ENCODE measurements at places on chromosomes 5 and 9.

DNA sequence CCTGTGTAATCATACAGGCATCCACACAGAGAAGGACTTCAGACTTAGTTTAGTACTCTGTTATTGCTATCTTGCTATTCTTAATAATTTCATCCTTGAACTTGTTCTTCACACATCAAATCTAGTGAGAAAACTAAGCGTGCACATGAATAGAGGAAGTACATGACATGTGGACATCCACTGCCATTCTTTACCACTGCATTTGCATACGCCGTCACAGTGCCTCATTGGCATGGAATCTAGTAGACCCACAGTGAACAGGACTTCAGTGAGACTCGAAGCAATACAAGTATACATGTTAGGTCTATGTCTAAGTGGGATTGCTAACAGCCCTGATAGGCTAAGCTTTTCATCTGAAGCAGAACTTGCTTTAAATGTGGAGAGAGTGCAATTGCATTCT is 592.1 kb downstream of the TLE4 start:
- DNase-seq: no peak

DNA sequence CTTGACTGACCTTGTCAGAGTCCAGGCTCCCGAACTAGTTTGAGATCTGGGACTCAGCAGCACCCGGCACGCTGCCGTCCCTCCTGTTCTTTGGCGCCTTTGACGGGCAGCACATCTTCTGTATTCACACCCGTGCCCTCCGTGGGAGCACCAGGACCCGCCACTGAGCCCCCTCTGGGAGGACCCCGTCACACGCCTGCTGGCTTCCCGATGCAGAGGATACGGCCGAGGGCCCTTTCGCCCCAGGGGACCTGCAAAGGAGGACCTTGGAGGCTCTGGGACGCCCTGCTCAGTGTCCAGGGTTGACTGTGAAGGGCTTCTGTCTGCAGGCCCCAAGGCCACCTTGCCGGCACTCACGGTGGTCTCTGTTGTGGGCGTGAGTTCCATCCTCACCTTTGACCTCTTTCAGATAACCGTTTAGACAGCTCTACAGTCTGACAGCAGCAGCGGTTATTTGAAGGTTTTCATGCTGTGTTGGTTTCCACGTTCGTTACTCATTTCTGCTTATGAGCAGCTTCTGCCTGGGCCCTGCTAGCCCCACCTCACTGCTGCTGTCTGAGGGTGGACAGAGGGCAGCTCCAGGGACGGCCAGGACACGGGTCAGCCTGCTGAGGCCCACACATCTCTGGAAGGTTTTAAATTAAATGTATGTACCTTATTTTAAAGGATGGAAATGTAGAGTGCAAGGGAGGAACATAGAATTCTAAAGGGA is 12.6 kb upstream of the EXOC3 start:
- no peak for DNase-seq

DNA sequence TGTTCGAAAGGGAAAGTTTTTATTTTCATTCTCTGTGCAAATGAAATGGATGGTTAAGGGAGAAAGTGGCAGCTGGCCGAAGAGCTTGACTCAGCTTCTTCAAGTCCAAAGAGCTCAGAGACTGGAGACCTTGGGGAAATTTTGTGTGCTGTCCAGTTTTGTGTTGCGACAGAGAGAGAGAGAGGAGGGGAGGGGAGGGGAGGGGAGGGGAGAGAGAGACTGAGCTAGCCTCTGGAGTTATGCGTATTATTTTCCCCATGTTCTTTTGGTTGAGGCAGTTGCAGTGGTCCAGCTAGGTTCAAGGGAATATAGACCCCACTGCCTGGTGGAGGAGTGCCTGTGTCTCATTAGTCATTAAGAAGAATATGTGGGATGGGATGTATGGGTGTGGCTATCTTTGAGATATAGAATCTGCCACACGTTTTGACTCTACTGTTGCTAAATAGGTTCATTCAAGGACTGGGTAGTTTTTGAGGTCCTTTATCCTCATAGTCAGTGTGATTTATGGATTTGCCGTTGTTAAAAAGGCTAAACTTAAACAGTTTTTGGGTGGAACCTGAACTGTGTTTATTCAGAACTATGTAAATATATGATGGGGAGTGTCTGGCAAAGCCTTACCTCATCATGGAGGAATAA is 69.7 kb downstream of the ARHGAP26 start:
- no peak for DNase-seq

- no peak for DNase-seq
Observed at GRCh38 chr5:96822686-96823459, 15.1 kb upstream of the ERAP1 start.

DNA sequence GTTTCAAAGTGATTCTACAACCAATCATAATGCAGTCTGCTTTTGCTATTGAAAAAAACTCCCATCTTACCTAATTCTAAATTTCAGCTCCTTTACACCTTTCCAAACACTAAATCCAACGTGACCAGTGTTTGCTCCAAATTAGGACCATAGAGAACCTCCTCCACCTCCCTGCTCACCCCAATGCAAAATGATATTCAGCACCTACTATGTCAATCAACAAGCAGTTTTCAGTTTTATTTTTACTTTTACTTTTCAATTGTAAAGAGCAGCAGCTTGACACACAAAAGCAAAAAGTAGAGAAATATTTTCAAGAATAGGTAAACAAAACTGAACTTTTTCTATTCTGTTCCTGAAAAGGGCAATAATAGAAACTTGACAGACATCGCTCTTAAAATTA is 3.4 kb downstream of the FAM13B start:
- no peak for DNase-seq

DNA sequence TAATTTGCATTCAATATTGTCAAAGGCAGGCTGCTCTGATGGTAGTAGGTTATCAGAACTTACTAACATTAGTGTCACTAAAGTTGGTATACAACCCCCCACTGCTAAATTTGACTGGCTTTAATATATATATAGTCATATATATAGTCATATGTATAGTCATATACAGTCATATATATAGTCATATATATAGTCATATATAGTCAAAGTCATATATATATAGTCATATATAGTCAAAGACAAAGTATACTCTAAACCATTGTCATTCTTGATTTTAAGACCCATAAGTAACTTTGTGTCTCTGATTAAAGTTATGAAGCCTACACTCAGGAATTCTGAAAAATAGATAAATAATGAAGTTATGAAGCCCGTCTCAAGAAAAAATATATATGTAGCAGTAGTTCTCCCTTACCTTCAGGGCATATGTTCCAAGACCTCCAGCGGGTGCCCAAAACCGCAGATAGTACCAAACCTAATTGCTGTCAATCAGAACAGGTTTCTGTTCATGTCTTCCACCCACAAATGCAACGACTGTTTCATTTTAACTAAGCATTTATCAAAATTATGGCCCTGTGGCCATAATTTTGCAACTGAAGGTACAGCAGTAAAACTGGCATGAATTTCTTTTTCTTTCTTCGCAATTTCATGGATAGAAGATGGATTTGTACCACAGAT is 40.1 kb downstream of the TRPM6 start:
- no peak for DNase-seq

- DNase-seq: no peak
Observed at GRCh38 chr9:33241298-33241697, 1.3 kb downstream of the SPINK4 start.

- DNase-seq: no peak
Observed at GRCh38 chr5:206927-207536, 10.9 kb downstream of the CCDC127 start.

- no peak for DNase-seq
Observed at GRCh38 chr9:5949103-5949699, 58.5 kb downstream of the MLANA start.
